ENCODE measurements at places on chromosomes 1 and 21.

- DNase-seq = no peak
Measured at GRCh38 chr1:147784941-147785340, 24.5 kb upstream of the GJA5 start.

- DNase-seq = no peak
Measured at GRCh38 chr1:178938959-178939317, 68.1 kb upstream of the ANGPTL1 start.

- DNase-seq = no peak
Measured at GRCh38 chr1:24318615-24319311, 394 bp upstream of the GRHL3 start.

- no peak for DNase-seq
Measured at GRCh38 chr1:111620441-111620971, 917 bp downstream of the RAP1A start.

DNA sequence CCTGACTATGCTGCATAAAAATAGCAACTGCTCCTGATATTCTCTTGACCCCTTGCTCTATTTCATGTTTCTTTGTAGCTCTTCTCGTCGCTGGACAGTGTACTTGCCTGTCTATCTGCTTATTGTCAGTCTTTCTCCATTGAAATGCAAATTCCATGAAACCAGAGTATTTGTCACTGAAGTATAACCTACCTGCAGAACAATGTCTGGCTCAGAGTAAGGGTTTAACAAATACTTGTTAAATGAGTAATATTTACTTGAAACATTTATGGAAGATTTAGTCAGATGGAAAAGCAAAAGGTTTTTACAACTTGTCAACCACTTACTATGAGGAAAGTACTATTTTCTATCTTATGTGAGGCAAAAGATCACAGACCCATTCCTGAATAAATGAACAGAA is 19.9 kb upstream of the ERICH3 start:
- DNase-seq = no peak

- no peak for DNase-seq
Measured at GRCh38 chr1:173095632-173096031, 44.9 kb upstream of the TNFSF18 start.

GRCh38 chr1:25706146-25707089 is 89.8 kb downstream of the MAN1C1 start:
- DNase-seq = no peak

Data from HL-60 (cell line).